ENCODE measurements at places on chromosomes 11 and 22.

DNA sequence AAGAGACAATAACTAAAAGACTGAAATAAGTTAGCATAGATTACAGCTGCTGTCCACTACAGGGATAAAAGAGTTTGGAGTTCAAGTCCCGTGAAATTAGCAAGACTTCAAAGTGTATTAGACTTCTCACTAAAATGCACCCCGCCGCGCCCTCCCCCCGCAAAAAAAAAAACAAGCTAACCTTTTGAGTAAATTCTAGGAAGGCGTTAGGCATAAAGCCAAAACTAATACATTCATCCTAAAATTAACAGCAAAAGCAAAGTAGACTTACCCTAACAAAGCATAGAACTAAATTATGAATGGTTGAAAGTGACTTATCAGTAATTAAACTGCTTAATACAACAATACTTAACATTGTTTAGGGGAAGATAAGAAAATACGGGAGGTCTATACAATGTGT, 581.0 kb upstream of the CHORDC1 start:
- DNase-seq = no peak

DNA sequence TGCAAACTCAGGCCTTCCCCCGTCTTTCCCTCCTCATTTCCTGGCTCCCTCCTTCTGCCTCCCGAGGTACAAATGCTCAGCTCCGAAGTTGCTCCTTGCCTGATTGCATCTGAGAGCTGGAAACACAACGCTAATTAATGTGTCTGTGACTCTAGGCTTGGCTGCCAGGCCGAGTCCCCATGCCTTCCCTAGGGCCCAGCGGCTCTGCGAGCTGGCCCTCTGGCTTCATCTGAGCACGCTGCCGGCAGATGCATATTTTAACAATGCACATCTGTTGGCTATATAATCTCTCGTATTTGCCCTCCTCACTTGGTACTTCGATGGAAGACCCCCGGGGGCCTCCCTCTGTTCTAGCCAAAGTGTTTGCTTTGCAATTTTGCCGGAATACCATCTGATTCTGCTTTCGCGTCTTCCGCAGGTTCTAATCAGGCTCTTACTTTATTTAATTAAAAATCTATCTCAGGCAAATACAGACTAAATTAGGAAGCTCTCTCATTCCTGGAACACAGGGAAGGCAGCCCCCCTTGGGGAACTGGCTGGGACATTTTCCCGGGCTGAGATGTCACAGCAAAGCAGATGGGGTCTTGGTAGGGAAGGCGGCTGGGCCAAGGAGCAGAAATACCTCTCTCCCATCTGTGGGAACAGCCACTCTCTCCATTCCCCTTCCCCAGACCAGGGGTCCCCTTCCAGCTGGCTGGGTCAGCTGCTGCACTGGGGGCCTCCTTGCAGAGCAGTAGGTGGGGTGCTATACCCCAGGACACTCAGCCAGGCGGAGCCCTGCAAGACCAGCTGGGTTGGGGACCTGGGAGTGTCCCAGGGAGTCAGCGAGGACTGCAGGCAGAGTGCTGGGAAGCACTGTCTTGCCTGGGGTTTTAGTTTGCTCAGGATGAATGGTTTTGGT, 162.8 kb downstream of the ST3GAL4 start:
- DNase-seq = no peak

DNA sequence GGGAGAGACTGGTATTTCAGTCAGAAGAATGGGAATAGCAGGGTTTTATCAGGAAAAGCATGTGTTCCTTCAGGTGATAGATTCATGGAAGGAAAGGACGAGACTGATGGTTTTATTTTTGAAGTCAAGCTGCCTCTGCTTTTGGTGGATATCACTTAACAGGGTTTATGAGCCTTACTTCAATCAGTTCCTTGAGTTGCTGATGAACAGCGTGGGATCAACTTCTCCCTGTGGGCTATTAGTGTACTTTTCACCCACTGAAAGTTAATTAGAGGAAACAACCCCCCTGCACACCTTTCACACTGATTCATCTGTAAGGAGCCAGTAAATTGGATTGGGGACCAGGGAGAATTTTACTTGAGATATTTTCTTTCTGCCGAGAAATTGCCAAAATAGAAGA, 479.0 kb downstream of the NELL1 start:
- DNase-seq = no peak

DNA sequence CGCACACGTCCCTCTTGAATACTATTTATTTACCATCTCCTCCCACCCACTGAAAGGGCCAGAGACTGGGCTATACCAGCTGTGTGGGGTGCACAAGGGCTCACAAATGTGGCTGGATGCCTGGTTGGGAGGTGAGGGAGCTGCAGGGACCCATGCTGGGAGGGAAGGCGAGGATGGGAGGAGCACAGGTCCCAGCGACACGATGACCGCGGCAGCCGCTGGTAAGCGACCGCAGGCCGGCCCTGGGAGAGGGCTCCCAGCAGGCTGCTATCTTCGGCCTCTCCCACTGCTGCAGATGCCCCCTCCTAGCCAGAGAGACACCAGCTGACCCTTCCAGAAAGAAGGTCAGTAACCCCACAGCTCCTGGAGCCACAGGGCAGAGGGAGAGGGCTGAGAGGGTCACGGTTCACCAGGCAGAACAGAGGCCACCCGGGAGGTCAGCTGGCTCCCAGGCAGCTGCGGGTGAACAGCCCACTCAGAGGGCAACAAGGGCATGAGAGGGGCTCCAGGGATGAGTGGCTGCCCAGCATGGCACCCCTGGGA, 163.9 kb downstream of the CRYBB2 start:
- DNase-seq = no peak

GRCh38 chr11:128187835-128188234, 399.5 kb downstream of the ETS1 start:
- no peak for DNase-seq

- DNase-seq = no peak
Observed at GRCh38 chr22:19419464-19420178, 11.9 kb downstream of the HIRA start.

- DNase-seq = no peak
Observed at GRCh38 chr11:11243590-11244469, 109.2 kb downstream of the CSNK2A3 start.

DNA sequence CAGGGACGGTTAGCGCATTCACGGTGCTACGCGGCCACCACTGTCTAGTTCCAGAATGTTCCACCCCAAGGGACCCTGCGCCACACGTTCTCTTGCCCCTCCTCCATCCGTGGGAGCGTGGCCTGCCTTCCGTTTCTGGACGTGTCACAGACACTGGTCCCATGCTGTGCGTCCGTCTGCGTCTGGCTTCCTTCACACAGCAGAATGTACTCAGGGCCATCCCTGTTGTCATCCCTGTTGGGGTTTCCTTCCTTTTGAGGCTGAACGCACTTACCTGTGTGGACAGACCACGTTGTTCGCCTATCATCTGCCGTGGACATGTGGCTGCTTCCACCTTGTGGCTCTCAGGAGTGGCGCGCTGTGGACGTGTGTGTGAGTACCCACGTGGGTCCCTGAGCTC, 24.9 kb downstream of the BRSK2 start:
- no peak for DNase-seq

DNA sequence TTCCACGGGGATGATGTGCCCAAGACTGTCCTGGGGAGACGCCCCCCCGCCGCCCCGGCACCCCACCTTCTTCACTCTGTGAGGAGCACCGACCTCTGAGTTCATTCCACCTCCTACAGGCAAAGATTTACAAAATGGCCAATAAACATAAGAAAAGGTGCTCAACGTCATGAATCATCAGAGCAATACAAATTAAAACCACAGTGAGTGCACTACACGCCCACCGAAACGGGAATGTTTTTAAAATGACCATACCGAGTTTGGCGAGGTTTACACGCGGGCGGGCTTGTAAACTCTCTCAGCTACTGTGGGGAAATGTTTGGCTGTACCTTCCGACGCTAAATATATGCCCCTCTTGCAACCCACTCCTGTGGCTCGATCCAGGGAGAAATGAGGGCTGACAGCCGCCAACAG, 7.9 kb downstream of the NPTXR start:
- no peak for DNase-seq

DNA sequence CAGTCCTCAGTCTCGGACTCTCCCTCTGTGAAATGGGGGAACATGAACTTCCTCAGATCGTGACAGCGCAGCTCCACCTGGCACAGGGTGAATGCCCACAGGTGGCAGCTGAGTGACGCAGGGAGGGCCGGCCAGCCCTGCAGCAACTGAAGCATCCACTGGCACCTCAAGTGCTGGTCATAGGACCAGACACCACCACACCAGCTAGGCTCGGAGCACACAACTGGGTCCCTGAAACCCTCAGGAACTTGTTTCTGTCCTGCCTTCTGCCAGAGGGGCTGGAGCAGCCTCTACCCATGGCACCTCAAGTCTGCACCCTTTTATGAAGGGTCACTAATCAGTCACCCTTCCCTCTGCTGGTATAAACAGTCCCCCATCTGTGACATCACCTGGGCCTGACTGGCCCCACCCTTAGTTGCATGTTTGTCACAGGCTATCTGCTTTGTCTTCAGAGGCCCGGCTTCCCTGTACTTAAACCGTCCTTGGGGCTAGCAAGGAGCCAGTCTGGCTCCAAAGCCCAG, 7.4 kb upstream of the CDC42BPG start:
- DNase-seq = no peak

DNA sequence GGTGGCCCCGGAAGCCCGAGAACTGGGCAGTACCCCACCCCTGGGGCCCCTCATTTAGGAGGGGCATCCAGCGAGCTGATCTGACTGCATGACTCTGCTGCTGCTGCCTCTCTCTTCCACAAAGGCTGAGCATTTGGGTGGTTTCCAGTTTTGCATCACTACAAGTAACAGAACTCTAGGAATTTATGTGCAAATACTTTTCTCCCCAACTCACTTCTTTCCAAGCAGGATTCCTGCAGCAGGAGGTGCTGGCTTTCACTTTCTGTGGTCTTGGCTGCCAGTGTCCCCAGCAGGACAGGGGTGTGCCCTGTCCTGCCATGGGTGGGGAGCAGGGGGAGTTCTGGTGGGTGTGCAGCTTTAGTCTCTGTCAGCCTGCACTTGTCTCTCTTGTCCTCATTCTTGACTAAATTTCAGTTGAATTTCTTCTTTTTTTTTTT, 21.2 kb downstream of the UPB1 start:
- no peak for DNase-seq

- no peak for DNase-seq
Observed at GRCh38 chr11:70783356-70783755, 385.0 kb downstream of the CTTN start.
